ENCODE measurements at places on chromosomes 7 and 10.

DNA sequence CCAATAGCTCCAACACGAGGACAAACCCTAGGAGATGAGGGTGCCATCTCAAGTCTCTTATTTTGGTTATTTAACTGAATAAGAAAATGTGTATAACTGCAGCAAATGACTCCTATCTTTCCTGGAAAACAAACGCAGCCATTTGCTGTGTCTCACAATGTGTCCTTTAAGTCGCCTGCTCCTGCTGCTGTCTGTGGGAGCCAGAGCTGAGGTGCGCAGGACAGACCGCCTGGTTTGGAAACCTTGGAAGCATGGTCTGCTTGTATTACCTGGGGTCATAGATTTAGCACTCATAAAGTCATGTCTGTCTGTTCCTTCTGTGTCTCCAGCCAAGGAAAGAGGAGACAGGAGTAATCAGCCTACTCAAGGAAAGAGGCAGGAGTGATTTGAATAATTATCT lies 760.2 kb downstream of the GRID1 start:
- no peak for DNase-seq

GRCh38 chr7:913736-914520 lies 37.6 kb downstream of the GET4 start:
- DNase-seq: no peak

GRCh38 chr7:8278183-8278582 lies 16.2 kb upstream of the ICA1 start:
- no peak for DNase-seq

DNA sequence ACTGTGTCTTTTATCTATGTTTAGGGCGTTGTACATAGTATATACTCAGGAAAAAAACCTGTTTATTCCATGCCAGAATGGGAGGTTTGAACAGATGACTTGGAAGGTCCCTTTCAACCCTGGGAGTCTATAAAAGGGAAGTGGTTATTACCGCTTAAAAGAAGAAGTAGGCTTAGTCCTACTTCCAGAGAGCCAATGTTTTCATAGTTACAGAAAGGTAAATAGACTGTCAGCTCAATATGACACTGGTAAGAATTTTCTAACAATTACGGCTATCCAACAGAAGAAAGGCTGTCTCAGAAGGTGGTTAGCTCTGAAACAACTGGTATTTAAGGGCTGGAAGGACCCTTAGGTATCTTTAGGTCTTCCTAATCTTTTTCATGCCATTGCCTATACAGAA lies 1.1 kb upstream of the TFAM start:
- DNase-seq: peak; percentile 2

DNA sequence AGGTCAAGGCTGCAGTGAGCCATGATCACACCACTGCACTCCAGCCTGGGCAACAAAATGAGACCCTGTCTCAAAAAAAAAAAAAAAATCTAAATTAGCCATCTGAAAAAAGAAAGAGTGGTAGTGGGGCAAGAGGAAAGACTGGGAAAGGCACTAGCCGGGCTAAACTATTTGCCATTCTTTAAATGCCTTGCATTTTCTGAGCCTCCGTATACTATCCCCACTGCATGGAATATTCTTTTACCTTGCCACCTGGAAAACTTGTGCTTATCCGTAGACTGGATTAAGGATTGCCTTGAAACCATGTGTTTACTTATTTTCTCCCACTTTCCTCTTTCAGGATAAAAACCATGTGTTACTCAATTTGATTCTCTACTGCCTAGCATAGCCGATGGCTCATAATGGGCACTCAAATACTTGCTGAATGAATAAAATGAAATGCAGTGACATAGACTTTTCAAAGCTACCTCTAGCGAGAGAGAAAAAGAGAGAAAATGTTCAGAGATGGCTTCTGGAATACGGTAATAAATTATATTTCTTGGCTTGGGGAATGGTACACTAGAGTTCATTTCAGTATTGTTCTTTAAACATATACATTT lies 30.6 kb downstream of the HYCC1 start:
- DNase-seq: peak; percentile 28

- no peak for DNase-seq
Observed at GRCh38 chr7:72211175-72211574, 201.0 kb downstream of the CALN1 start.

GRCh38 chr10:42969147-42969546 lies 107.7 kb upstream of the RET start:
- DNase-seq: no peak

DNA sequence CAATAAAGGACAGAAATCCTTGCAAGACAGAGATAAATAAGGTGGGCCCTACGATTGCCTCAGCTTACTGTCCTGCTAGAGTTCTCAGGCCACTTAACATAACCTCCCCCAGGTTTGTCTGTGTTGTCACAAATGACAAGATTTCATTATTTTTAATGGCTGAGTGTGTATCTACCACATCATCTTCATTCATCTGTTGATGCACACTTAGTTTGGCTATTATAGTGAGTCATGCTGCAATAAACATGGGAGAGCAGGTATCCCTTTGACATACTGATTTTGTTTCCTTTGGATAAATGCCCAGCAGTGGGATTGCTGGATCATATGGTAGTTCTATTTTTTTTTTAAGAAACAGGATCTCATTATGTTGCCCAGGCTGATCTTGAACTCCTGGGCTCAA lies 60.6 kb downstream of the PRTFDC1 start:
- peak; percentile 78 for DNase-seq

DNA sequence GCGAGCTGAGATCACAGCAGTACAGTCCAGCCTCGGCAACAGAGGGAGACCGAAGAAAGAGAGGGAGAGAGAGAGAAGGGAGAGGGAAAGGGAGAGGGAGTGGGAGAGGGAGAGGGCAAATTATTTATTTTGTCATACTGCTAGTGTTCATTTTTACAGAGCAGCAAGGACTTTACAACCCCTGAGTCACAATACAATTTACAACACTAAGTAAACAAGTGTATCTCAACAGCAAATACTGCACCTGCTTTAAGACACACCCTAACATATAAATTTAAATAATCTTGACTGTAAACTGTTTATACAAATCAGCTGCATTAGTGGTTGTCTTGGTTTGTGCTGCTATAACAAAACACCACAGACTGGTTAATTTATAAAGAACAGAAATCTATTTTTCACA lies 27.2 kb downstream of the HTR5A start:
- no peak for DNase-seq

GRCh38 chr7:141452911-141453310 lies 98.3 kb upstream of the AGK start:
- DNase-seq: no peak

DNA sequence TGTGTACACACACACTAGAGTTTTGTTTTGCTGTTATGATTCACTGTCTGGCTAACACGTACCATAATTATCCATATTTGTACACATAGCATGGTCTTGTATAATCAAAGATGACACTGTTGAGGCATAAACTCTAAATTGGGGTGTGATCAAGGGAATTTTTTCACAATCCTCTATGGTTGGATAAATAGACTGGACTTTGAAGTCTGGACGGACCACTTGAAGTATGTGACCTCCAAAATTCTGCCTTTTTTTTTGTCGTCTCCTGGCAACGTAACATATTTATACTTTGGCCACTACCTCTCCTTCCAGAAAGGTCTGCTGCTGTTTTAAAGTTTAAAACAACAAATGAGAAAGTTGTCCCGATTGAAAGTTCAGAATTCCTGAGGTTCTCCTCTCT lies 193.4 kb downstream of the CACNB2 start:
- no peak for DNase-seq

- DNase-seq: no peak
Observed at GRCh38 chr10:129727071-129727470, 237.0 kb downstream of the EBF3 start.

GRCh38 chr10:4721999-4722753 lies 103.8 kb upstream of the AKR1E2 start:
- peak; percentile 85 for DNase-seq

Data from cardiac fibroblast (primary cell).